ENCODE measurements at places on chromosomes 6 and 20.
A peak's percentile ranks its signal among the peaks of the same experiment; 100 is the strongest.

- DNase-seq, result no peak
Measured at GRCh38 chr20:37220731-37221130, 40.9 kb downstream of the GHRH start.

- DNase-seq, result peak; percentile 69
Measured at GRCh38 chr20:19710336-19711120, 47.5 kb upstream of the RIN2 start.

DNA sequence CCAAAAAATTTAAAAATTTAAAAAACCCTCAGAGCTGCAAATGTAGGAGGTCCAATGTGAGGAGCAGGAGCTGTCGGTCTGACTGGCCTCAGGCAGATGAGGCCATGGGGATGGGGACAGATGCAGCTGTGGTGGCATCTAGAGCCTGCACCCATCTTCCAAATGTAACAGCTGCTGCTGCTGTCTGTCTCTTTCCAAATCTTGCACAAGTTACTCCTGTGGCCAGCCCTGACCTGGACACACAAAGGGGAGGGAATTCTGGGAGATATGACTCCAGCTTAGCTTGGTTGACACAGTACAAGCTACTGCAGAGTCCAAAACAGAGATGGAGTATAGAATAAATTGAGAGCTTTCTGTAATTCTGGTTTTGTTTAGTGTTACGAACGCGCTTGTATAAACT lies 115.2 kb downstream of the PRND start:
- peak; percentile 63 for DNase-seq

- peak; percentile 74 for DNase-seq
Measured at GRCh38 chr20:24453869-24454268, 15.6 kb upstream of the SYNDIG1 start.

- peak; percentile 71 for DNase-seq
Measured at GRCh38 chr6:37940074-37940847, 120.7 kb downstream of the ZFAND3 start.

GRCh38 chr20:50510706-50511542 lies 741 bp downstream of the PTPN1 start:
- DNase-seq, result no peak

GRCh38 chr20:31987744-31988143 lies 19.8 kb downstream of the XKR7 start:
- no peak for DNase-seq

GRCh38 chr6:56581296-56581925 lies 61.3 kb downstream of the DST start:
- peak; percentile 79 for DNase-seq

DNA sequence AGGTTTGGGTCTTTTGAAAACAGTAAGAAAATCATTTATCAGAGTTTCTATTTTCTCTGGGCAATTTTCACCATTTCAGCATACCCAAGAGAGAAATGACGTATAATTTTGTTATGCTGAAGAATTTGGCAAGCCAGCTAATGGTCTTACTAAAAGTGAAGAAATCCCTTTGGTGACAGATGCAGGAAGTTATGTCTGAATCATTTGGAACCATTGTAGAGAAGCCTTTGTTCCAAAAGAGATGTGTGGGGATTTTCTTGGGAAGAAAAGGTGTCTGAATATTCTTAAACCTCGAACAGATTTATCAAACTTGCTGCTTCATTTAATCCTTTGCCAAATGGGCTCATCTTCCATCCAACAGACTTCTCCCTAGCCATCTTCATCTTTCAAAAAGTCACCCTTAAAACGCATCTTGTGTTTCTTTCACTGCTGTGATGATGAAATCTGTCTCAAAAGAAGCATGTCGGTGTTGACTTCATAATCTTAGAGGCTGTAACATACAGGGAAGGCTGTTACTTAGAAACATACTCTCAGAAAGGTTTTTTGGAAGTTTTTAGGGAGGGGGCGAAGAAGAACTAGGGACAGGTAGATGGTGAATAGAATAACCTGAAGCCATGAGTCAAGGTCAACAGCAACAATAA lies 39.5 kb downstream of the CITED2 start:
- peak; percentile 63 for DNase-seq

DNA sequence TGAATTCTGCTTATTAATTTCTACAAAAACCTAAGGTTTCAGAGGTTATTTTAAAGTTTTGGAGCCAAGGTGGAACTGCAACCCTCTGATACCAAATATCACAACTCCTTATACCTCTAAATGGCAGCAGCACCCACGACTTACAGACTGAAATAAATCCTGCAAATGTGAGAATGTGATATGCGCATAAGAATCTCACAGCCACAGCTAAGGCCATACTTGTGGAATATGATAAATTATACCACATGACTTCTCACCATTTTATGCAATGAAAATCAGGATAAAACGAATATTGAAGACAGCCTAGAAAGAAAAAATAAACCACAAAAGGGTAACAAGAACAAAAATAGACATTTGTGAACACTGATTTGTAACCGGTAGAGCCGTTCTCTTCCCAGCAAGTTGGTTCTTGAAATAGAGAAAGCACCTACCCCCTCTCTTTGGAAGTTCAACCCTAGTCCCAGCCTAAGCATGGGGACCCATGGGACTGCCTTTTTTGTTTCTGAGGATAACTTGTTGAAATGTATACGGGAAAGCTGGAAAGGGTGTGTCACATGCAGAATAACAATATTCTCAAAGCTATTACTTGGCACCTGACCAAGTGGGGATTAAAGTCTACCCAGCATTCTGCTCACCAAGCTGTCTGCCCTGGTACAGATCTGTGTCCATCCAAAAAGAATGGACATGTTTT lies 47.1 kb upstream of the MCM9 start:
- DNase-seq, result no peak

- DNase-seq, result no peak
Measured at GRCh38 chr6:37635319-37635718, 62.4 kb downstream of the MDGA1 start.

DNA sequence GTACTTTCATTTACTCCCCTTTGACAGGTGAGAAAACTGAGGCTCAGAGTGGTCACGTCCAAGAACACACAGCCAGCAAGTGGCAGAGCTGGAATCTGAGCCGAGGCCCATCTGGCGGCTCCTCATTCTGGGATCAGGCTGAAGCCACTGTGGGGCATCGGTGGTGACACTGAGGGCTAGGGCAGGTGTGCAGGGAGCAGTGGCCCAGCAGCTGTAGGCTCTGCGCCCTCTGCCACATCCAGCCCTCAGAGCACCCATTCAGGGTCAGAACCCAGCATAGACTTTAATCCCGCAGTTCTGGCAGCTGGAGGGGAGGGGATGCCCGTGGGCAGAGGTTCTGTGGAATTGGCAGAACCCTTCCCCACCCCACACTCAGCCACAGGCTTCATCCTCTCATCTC lies 210.3 kb downstream of the PREX1 start:
- DNase-seq, result no peak

GRCh38 chr6:16474772-16475493 lies 236.5 kb downstream of the GMPR start:
- no peak for DNase-seq

- DNase-seq, result no peak
Measured at GRCh38 chr20:16001286-16001685, 572.0 kb downstream of the KIF16B start.

- DNase-seq, result no peak
Measured at GRCh38 chr6:111894272-111894671, 21.0 kb upstream of the FYN start.

- DNase-seq, result no peak
Measured at GRCh38 chr6:74969591-74970267, 236.1 kb downstream of the COL12A1 start.

- DNase-seq, result no peak
Measured at GRCh38 chr20:45312241-45312640, 4.1 kb upstream of the MATN4 start.
